Stimulated activated CD8-positive, alpha-beta memory T cell treated with anti-CD3 and anti-CD28 coated beads, Interleukin-15, amount 100 ng/mL, for 4 hours (primary cell): ENCODE measurements at places on chromosomes 16 and 17.

GRCh38 chr16:57355898-57356414 is 2.6 kb upstream of the CCL22 start:
- DNase-seq: no peak

- no peak for DNase-seq
Observed at GRCh38 chr17:51155416-51155815, 2.1 kb downstream of the NME1 start.

- DNase-seq: no peak
Observed at GRCh38 chr16:60170196-60170595, 1436.1 kb upstream of the GOT2 start.

DNA sequence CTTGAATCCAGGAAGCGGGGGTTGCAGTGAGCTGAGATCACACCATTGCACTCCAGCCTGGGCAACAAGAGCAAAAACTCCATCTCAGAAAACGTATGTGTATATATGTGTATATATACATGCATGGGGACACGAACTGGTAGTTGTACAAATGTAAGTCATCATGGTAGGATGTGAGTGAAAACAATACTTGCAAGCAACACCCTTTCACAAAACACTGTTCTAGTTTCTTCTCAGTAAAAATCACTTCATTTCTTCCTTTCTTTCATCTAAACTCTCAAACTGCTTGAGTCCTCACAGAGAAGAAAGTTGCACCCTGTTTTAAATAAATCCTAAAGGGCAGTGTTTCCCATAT is 51.8 kb downstream of the METTL16 start:
- no peak for DNase-seq

DNA sequence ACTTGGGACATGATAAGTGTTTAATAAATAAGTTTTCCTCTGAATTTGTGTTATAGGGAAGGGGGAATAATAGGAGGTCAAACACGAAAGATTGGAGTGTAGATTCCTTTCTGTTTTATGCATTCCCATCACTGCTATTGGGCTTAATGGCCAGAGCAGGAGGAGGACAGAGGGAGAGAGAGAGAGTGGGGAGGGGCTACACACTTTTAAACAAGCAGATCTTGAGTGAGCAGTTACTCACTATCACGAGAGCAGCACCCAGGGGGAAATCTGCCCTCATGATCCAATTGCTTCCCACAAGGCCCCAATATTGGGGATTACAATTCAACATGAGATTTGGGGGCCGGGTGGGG is 505.0 kb downstream of the GRIN2A start:
- no peak for DNase-seq

GRCh38 chr16:50467943-50468748 is 80.0 kb upstream of the NKD1 start:
- DNase-seq: no peak

DNA sequence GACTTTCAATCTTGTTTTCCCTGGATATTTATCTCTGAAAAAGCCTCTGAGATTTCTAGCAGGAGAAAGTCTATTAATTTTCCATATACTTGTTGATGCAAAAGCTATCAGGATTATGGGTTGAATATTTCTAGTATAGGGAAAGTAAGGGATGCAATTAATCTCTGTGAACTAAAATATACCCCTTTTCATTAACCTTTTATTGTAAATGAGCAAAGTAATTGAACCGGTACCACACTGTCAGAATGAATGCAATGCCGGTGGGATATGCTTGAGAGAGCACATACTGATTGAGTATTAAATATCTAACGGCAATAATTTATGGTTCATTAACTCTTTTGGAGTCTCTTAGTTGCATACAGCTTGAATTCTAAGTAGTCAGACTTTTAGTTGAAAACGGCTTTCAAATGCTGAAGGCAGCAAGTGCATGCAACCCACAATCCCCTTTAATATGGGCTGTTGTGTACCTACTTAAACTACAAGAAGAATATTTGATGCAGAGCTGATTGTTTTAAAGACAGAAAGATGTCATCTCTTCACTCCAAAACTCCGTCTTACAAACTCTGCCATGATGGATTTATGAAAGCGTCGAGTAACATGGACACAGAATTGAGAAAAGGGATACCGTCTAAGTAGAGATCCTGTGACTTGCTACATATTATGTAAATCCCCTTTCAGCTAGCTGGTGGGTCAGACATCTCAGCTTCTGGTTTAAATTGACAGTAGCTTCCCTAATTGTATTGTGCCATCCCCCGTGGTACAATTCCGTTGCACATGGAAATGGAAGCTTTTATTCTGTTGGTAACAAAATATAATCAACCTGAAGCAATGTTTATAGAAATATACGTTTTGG is 141.3 kb upstream of the CDH8 start:
- no peak for DNase-seq

DNA sequence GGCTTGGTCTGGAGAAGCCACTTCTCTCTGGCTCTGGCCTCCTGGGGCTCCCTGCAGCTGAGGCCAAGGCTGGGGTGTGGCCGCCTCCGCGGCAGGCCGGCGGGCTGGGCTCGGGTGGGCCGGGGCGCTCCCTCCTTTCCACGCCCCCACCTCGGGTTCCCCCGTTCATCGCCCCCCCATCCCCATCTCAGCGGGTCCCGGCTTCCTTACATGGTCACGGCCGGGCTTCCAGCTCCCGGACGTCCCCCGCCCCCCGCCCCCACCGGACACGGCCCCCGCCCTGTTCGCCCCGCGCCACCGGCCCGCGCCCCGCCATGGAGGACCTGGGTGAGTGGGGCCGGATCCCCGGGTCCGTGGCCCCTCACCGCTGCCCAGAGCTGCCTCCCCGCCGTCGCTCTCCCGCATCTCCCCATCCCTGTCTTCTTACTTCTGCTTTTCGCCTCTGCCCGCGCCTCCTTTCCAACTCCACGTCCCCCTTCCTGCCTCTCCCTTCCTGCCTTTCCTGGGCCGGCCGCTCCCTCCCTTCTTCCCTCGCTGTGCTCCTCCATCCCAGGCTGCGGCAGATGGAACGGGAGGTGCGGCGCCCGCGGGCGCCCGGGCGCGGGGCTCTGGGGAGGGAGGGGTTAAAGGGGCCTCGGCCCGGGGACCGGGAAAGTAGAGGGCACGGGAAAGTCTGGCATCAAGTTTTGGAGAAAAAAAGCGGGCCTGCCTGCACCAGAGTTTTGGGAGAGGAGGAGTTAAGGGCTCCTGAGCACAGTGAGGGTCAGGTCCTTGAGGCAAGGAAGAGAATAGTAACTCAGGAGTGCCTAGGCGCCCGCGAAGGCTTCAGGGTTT is at the start of gene TGFB1I1:
Gene TGFB1I1, plus strand, starts transcription at position 278 of the 834 bp plus-strand sequence. Its CDS starts 37 bp downstream, at position 315.
- no peak for DNase-seq
